ENCODE measurements at places on chromosomes 4 and X.

DNA sequence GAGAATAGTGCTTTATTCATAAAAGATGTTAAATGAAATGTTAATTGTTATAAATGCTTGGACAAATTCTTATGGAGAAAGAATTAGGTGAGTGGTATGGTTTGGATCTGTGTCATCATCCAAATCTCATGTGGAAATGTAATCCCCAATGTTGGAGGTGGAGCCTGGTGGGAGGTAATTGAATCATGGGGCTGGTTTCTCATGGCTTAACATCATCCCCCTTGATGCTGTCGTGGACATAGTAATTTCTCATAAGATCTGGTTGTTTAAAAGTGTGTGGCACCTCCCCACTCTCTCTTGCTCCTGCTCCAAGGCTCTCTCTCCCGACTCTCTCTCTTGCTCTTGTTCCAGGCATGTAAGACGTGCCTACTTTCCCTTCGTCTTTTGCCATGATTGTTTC lies 22.5 kb downstream of the GYPE start:
- DNase-seq, result no peak

DNA sequence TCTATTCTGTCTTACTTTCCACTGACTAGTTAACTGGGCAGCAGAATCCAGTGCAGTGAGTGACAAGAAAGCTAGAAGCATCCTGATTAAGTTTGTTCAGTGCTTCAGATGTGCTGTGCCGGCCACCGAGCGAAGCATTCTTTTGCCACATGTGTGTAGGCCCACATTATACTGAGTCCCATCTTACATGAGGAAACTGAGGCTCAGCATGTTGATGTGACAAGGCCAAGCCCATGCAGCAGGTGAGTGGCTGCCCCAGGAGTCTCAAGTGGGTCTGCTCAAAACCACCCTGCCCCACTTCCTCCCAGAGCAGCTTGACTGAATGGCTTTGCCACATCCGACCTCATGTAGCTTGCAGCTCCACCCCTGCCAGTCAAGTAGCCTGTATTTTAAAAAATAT lies 50.5 kb downstream of the RHOH start:
- no peak for DNase-seq

DNA sequence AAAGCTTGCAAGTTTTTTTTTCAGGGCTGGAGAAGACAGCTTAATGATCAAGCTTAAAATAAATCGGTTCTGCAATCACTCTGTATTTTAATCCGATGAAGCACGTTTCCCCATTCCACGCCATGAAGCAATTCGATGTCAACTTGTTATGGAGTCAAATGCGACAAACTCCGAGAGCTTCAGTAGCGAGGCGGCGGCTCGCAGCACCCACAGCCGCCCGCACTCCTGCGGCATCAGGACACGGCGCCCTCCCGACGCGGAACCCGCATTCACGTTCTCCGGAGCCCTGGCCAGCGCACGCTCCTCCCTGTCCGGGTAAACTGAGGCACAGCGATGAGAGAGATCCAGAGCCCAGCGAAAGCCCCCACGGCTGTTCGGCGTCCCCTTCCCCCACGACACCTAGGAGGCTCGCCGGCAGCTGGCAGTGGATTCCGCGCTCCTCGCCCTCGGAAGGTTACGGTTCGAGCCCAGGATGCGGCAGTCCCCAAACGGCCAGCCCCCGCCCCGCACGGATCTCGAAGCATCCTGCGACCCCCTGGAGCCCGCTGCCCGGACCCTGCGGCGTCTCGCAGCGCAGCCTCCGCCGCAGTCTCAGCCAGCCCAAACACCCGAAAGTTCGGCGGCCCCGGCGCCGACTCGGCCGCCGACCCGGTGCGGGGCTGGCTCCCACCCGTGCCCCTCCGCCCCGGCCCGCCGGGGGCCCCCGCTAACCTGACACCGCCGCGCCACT lies 507 bp downstream of the MFAP3L start:
- no peak for DNase-seq

DNA sequence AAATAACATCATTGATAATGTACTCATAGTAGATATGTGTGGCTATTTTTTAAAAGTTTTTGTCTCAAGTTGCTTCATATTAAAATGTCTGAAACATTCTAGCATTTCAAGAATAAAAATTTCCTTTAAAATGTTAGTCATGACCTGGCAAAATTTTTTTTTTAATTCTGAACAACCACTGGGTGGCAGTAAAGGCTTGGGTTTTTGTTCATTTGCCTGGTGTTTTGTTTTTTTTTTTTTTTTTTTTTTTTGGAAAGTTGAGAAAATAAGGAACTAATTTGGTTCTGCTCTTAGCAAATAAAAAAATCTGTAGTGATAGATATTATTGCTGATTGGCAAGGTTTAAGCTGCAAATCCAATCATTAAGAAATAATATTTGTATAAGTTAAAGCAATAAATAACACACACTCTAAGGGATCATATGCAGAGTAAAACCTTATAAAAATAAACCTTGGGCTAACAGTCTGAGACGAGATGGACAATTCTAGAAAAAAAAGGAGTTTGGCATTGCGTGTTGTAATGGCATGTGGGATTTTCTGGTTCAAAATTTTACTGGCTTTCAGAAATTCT lies 81.4 kb downstream of the CEP44 start:
- peak; percentile 24 for DNase-seq

DNA sequence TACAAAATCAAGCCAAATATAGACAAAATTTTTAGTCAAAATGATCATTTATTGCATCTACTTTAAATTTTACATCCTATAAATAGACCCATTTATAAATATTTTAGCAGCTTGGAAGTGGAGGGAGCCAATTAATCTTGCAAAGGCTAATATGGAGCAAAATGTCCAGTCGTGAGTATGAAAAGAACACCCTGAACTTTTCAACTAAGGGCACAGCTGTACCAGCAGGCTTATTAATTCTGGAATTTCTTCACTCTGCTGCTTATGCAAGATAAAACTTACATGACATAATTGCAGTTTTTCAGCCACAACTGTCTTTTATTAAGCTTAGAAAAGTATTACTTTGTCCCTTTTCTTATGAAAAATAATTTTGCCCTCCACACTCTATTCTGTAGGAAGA lies 22.9 kb upstream of the USP53 start:
- DNase-seq, result no peak

- DNase-seq, result no peak
Observed at GRCh38 chr4:67725981-67726380, 25.0 kb upstream of the UBA6 start.

GRCh38 chrX:136209016-136209738 lies 42.0 kb downstream of the MAP7D3 start:
- DNase-seq, result no peak
